ENCODE measurements at places on chromosomes 3 and 15.
A peak's percentile ranks its signal among the peaks of the same experiment; 100 is the strongest.

DNA sequence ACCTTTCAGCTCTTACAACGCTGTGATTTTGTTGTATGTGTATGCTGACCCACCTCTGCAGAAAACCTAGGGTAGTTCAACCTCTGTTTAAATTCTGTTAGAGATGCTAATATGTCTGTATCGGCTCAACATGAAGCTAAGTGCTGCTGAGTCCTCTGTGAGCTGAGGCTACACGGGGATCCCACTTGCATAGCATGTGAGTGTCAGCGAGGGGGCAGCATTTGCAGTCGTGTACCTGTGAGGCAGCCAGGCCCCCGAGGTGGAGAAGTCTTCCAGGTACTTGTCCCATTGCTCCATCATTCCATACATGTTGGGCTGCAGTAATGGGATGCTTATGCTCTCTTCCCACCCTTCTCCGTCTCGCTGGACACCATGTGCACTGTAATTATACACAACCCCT lies 3.7 kb downstream of the MKRN2OS start:
- no peak for DNase-seq

DNA sequence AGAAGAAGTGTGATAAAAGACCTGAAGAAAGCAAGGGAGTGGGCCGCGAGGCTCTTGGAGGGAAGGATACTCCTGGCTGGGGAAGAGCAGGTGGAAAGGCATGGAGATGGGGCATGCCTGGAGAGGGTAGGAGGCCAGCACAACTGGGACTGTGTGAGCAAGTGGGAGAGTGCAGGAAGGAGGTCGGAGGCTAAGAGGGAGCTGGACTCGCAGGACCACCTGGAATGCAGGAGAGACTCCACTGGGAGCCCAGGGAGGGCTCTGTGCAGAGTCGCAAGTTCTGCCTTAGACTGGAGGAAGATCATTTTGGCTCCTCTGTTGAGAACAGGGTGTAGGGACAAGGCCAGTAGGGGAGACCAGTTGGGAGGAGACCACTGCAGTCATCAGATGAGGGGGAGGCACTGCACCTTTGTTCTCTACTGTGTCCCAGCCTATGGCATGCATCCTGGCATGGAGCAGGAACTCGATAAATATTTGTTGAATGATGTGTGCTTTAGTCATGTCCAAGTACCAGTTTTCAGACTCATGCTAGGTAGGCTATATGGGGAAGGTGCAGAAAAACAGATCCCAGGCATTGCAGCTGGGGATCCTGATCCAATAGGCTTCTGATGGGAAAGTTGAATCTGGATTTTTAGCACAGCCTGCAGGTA lies 13.7 kb downstream of the FAM107A start:
- DNase-seq, result peak; percentile 84

DNA sequence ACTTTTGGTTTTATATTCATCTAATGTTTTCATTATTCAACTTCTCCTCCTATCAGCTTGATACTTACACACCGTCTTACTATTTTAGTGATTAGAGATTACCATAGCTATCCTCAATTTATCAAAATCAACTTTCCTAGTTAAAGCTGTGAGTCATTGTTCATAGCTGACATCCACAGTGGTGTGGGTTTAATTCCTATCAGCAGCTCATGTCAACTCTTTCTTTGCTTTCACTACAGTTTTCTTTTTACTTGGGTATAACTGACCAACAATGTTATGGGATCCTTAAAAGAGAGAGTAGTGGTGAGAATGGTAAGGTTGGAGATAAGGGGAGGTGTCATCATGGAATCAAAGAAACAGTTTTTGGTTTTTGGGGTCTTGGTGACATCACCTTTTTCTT lies 112.7 kb downstream of the NFKBIZ start:
- peak; percentile 85 for DNase-seq

GRCh38 chr15:58666957-58667356 lies 82.5 kb downstream of the ADAM10 start:
- no peak for DNase-seq

- no peak for DNase-seq
Measured at GRCh38 chr3:94117729-94118128, 54.9 kb downstream of the NSUN3 start.

DNA sequence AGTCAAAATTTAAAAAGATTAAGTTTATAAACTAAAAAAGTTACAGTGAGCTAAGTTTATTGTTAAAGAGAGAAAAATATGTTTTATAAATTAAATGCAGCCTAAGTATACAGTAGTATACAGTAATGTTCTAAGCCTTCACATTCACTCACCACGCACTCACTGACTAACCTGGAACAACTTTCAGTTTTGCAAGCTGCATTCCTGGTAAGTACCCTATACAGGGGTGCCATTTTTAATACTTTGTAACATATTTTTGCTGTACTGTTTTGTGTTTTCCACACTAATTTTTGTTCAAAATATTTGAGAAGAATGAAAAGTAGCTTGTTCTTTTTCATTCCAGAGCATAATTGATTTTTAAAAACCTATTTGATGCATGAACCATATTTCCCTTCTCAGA lies 524.9 kb downstream of the RBMS3 start:
- DNase-seq, result peak; percentile 30

DNA sequence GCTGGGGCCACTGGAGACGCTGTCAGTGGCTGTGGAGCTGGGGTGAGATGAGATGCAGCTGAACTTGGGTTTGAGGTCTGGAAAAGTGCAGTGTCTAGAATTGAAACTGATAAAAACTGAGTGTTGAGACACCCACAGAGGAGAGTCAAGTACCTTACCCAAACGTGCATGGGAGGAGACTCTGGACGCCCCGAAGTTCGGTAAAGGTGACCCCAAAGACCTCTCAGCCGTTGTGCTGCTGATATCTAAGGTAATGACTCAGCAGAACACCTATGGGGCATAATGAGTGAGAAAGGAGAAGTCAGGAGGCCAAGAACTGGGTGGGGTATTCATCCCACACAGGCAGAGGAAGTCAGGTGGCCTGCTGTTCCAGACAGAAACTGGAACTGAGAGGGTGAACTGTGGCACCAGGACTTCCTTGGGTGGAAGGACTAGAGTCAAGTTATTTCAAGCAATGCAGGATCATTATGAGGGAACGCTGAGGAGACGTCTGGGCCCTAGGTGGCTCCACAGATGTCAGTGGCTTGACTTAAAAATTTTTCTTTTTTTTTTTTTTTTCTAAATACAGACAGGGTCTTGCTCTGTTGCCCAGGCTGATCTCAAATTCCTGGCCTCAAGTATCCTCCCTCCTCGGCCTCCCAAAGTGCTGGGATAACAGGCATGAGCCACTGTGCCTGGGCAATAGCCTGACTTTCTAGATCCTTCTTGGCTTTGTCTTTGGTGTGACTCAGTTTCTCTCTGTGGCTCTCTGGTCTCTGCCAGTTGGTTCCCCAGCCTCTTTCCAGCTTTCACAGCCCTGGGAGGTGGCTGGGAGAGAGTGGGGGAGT lies 67.6 kb upstream of the GCNT3 start:
- no peak for DNase-seq

DNA sequence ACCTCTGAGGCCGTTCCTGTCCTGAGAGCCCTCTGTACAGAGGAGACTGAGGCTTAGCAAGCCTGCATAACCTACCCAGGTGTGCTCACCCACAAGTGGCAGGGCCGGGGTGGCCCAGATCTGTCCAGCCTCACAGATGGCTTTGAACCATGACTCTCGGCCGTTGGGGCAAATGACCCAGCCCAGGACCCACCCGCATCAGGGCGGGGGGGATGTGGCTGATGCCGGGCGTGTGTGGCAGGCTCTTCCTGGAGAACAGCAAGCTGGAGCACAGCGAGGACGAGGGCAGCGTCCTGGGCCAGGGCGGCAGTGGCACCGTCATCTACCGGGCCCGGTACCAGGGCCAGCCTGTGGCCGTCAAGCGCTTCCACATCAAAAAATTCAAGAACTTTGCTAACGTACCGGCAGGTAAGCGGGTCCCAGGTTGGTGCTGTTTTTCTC lies 133.5 kb downstream of the LRRK1 start:
- no peak for DNase-seq

DNA sequence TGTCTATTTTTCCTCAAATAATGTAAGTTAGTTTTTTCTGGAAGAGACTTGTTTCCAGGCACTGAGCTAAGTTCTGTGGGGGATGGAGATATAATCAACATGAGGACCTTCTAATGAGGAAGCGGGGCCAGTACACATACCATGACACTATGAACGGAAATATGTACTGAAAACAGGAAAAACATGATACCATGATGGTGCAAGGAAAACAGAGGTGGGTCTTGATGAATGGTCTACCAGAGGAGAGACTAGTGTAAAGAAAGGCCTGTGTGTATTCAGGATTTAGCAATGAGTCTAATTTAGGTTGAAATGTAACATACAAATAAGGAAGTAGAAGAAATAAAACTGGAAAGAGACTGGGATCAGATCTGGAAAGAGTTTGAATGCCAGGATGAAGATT lies 38.9 kb upstream of the TPRG1 start:
- DNase-seq, result no peak

DNA sequence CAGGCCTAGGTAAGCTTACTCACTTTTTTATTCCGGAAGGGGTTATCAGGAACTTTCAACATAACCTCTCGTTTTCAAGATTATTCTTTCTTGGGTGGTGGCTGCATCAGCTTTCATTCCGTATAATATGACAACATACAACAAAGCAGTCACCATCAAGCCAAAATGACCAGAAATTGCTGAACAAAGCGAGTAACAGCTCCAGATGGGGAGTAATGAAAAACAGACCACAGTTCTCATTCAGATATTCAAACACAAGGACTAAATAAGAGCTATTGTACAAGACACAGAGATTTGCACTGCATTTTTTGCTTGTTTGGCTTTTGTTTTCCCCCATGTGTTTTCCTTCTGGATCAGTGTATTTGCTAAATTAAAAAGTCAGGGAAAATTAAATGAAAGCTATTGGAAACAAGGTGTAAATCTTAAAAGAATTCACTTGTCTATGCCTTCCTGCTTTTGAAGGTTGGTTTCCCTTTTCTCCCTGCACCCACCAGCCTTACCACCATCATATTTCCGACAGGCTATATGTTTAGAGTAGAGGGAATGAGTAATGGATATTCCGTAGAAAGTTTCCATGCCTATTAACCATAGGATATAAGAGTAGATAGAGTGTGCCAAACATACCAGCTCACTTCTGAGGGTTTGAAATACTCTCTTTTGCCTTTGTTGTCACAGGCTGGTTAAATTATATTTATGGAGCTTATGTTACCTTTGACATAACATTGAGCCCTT lies 213.6 kb downstream of the RBMS3 start:
- DNase-seq, result no peak

DNA sequence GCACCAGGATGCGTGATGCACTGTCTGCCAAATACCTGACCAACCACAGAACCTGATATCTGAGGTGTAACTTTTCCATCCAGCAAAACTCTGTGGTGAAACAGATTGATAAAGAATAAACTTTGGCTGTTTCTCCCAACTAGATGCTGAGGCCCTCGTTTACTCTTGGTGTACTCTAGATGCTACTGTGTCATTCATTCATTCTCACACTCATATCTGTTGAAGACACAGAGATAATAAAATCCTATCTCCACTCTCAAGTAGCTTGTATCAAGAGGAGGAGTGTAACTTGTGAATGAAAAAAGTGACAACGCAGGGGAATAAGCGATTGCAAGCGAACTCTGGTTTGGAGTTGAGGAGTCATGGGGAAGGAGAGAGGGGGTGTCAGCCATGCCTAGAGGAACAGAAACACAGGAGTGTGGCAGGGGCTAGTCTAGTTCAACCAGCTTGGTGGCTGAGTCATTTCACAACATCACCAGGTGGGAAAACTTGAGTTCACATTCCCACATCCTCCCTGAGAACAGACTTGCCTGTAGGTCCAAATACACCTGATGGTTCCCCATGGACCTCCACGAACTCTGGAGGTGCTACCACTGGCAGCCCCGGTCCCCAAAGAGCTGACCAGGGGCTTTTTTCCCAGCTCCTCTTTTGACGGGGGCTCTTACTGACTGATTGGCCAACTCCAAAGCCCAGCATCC lies 73.3 kb upstream of the SNRK start:
- DNase-seq, result no peak

GRCh38 chr15:25172691-25173090 lies 217.9 kb downstream of the SNRPN start:
- no peak for DNase-seq

GRCh38 chr3:11969986-11970385 lies 34.2 kb upstream of the SYN2 start:
- DNase-seq, result no peak

DNA sequence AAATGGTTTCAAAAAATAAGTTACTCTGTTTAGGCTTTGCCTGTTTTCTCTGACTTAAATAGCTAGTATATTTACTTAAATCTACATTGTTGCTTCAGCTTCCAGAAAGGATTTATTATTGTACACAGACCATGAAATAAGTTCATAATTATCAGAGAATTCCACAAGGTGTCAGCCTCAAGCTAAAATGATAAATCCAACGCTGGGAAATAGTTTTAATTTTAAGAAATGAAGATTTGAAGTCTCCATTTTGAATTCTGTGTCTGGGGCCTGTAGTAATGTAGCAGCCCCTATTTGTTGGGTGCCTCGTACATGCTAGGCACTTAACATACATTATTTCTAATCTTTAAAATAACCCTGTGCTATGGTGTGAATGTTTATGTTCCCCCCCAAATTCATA lies 92.6 kb upstream of the KCNMB2 start:
- no peak for DNase-seq

GRCh38 chr3:104536715-104537114 lies 830.0 kb upstream of the ALCAM start:
- no peak for DNase-seq

DNA sequence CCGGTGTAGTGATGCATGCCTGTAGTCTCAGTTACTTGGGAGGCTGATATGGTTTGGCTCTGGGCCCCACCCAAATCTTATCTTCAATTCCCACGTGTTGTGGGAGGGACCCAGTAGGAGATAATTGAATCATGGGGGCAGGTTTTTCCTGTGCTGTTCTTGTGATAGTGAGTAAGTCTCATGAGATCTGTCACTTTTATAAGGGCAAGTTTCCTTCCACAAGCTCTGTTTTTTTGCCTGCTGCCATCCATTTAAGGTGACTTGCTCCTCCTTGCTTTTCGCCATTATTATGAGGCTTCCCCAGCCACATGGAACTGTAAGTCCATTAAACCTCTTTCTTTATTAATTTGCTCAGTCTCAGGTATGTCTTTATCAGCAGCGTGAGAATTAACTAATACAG lies 566.7 kb upstream of the NECTIN3 start:
- DNase-seq, result peak; percentile 25

DNA sequence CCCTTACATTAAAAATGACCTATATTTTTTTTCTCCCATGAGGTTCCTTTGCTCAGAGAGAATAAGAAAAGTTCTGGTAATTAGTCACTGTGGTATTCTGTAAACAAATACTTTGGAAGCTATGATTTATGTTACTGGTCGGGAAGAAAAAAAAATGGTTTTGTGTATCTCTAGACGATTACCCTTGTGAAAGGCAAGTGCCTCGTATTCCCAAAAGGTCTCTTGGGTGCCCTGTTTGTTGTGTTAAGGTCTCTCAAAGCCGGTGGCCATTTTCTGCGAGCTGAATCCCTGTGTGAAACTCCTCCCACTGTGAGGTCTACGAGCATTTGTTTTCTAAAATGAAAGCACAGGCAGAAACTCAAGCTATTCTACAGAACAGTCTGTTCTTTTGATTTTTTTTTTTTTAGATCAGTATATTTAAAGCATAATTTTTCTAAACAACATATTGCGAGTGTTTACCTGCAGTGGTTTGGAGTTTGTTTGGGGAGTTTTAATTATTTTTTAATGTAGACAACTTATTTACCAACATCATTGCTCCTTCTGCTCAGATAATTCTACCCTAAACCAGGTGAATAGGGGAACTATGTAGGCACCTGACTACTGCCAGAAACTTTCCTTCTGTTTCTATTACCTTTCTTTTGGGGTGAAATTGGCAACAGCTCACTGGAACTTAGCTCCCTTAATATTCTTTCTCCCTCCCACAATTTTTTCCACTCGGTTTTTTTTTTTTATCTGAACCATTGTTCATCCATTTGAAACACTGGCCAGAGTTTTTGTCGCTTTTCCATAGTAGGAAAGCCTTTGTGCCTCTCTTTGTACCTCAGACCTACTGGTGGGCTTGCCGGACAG lies 44.0 kb downstream of the ZBTB38 start:
- DNase-seq, result peak; percentile 36

Measured in NCI-H226 (cell line).